ENCODE measurements at places on chromosomes 13 and 19. TPM values are rescaled to one million over a fixed set of nuclear protein-coding genes. Genes with fewer than 3 reads are reported as not detected.

FPR1 gene
- 0.44 TPM for total RNA-seq

TPP2 gene
- 33.1 TPM for total RNA-seq

RNF113B gene
- total RNA-seq, result not detected

APOC4 gene
- total RNA-seq, result not detected

EBI3 gene
- total RNA-seq, result not detected

GZMM gene
- total RNA-seq, result not detected

RDH8 gene
- total RNA-seq, result not detected

PPM1N gene
- total RNA-seq, result 0.44 TPM

PODNL1 gene
- total RNA-seq, result 5.7 TPM

ZNF844 gene
- total RNA-seq, result 5.4 TPM

FXYD5 gene
- 61.2 TPM for total RNA-seq

PROZ gene
- total RNA-seq, result not detected

FFAR2 gene
- not detected for total RNA-seq

JAK3 gene
- 6.3 TPM for total RNA-seq
